NCI-H1436 treated with DMSO at 0.1 percent for 48 hours (cell line): ENCODE measurements at places on chromosomes 2 and 18.

- no peak for DNase-seq
Observed at GRCh38 chr2:168632709-168633121, 169.7 kb upstream of the NOSTRIN start.

- no peak for DNase-seq
Observed at GRCh38 chr2:10499275-10499907, 51.3 kb upstream of the ODC1 start.

DNA sequence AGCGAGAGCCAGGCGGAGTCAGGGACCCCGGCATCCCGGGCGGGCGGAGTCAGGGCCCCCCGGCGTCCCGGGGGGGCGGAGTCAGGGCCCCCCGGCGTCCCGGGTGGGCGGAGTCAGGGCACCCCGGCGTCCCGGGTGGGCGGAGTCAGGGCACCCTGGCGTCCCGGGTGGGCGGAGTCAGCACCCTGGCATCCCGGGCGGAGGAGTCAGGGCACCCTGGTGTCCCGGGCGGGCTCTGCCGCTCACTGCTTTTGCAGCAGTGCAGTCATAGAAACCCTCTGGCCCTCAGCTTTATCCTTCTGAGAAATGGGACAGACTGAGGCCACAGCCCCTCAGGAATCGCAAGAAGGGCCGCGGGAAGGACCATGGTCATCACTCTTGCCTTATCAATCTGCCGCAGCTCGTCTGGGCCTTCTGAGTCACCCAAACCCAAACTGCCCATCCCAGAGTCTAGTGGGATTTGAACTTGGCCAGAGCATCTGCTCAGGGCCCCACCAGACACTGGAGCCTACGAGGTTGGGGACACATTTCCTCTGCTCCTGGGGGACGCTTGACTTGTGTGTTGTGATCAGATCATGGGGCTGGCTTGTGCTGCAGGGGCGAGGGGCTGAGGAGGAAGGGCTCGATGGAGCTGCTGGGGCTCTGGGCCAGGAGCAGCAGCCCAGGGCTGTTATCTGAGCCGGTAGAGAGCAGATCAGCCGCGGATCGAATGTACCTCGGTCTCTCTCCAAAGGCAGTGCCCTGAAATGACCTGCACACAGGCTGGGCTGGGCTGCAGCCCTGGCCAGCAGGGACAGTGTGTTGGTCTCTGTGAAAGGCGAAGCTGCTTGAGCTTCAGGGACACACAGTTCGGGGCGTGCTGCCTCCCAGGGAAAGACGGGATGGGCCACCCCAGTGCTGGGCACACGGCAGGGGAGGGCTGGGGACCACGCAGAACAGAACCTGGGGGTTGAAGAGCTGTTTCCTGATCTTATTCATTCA, 290.1 kb upstream of the HDAC4 start:
- DNase-seq: no peak

- DNase-seq: no peak
Observed at GRCh38 chr2:242030226-242030575, 160.7 kb downstream of the RTP5 start.

- DNase-seq: no peak
Observed at GRCh38 chr2:10132996-10133647, 10.6 kb downstream of the RRM2 start.

DNA sequence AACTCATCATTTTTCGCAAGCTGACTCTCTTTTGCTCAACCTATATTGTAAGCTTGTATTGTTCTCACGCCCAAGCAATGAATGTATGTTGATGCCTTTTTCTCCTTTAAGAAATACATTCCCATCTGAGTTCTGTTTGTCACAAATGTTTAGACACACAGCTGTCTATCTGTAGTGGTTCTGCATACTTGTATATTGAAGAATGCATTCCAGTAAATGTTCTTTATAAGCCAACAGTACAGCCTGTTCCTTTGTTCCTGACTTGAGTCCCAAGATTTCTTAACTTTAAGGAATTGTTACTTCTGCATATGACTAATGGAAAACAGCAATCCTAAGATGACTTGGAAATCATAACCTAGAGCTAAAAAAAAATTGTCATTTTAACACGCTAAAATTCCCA, 849.1 kb upstream of the POU3F3 start:
- DNase-seq: no peak

- no peak for DNase-seq
Observed at GRCh38 chr2:115480741-115481140, 1038.3 kb downstream of the DPP10 start.
